Stimulated activated CD4-positive, alpha-beta T cell treated with anti-CD3 and anti-CD28 coated beads, Interleukin-1b, Interleukin-23, amount 100 ng/mL, for 4 hours (primary cell): ENCODE measurements at places on chromosomes 2 and 18.

DNA sequence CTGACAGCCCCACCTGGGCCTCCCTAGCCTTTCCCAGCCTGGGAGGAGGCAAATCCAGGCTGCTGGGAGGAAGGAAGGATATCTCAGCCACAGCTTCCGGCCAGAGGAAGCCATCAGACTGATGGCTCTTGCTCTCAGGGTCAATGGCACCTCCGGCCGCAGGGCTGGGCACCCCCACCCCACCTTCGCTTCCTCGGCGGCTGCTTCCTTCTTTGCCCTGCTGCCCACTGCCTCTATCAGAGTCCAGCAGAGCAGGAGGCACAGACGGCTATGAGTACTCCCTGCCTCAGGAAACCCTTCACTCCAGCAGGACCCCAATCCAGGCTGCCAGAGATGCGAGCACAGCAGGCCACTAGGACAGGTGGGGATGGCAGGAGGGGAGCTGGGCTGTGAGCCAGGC lies 3.3 kb downstream of the SEMA4C start:
- no peak for DNase-seq

GRCh38 chr2:222569826-222570225 lies 86.1 kb downstream of the FARSB start:
- no peak for DNase-seq

- DNase-seq = no peak
Observed at GRCh38 chr2:6906165-6906741, 11.0 kb upstream of the RNF144A start.

DNA sequence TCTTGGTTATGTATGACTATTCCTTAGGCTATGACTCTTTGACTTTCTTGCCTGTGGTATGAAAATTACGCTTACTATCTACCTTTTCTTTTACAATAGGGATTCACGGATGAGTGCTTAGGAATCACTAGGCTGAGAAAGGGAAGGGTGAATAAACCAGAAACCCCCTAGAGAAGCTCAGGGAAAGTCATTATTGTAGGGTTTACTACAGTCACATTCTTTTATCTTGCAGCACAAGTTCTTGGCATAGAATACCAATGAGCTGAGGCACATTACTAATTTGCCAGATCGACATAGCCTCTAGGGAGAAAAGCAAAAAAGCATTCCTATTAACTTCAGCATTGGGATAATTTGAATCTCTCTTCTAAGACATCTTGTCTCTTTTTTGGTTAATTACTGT lies 103.3 kb downstream of the ST6GAL2 start:
- DNase-seq = no peak

DNA sequence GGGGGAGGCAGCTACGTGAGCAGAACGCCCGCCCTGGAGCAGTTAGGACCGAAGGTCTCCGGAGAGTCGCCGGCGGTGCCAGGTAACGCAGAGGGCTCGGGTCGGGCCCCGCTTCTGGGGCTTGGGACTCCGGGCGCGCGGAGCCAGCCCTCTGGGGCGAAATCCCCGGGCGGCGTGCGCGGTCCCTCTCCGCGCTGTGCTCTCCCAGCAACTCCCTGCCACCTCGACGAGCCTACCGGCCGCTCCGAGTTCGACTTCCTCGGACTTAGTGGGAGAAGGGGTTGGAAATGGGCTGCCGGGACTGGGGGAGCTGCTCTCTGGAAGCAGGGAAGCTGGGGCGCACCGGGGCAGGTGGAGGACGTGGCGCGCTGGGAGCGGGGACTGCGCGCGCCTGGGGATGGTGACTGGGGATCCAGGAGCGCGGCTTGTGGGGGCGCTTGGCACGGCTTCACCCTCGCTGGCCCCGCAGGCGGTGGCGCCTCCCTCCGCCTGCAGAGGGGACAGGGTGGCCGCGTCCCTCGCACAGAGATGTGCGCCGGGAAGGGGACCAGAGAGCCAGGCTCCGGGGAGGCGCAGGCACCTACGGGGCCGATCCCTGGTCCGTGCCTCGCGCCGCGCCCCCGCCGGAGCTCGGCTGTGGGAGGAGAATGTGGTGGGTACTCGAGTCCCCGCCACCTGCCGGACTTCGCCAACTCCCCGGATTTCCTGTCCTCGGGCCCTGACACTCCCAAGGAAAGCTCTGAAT lies 688 bp downstream of the CDH20 start:
- no peak for DNase-seq

DNA sequence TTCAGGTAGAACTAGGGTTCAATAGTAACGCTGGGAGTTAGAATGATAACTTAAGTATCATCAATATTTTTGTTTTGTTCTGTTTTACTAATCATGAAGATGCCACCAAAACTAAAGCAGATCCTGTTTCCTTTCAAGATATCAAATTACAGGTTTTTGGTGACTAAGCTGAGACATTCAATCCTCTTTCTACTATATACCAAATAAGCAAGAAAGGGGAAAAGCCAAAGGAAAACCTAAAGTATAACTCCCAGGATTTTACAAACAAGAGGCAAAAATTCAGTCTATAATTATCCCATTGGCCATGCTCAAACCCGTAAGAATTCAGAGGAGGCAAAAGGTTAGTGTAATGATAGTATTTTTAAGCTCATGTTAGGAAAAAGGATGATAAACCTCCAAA lies 175.2 kb upstream of the CCDC150 start:
- DNase-seq = no peak

DNA sequence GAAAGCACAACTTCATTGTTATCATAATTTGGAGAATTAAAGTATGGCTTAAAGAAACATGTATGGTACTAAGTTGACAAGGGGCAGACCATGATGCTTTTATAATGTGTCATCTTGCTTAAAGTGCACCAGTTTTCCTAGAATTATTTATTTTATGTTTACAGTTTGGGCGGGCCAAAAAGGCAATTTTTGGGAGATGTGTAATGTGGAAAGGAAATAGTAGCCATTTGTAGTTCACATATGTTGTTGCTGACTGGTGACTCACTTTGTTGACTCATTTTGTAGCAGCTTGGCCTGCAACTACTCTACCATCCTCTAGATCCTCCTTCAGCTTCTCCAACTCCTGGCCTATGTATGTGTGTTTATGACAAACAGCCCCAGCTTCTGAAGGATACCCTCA lies 7.7 kb downstream of the ZSCAN30 start:
- no peak for DNase-seq

GRCh38 chr2:237384672-237385020 lies 29.3 kb downstream of the COL6A3 start:
- no peak for DNase-seq

- DNase-seq = no peak
Observed at GRCh38 chr2:54585136-54585733, 129.1 kb downstream of the SPTBN1 start.

DNA sequence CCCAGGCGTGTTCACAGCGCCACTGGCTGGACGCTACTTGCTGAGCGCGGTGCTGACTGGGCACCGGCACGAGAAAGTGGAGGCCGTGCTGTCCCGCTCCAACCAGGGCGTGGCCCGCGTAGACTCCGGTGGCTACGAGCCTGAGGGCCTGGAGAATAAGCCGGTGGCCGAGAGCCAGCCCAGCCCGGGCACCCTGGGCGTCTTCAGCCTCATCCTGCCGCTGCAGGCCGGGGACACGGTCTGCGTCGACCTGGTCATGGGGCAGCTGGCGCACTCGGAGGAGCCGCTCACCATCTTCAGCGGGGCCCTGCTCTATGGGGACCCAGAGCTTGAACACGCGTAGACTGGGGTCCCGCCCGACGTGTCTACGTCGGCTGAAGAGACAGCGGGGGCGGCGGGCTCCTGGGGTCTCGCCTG lies 891 bp upstream of the KHK start:
- no peak for DNase-seq

- no peak for DNase-seq
Observed at GRCh38 chr2:147867050-147867449, 22.2 kb downstream of the ACVR2A start.

DNA sequence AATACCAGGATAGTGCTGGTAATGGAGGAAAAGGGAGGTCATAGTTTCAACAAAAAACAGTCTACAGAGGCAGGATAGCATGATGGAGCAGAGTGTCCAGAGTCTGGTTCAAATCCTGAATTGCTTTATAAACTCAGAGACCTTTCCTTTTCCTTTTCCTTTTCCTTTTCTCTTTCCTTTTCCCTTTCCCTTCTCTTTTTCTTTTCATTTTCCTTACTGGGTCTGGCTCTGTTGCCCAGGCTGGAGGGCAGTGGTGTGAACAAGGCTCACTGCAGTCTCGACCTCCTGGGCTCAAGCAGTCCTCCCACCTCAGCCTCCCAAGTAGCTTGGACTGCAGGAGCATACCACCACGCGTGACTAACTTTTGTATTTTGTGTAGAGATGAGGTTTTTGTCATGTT lies 31.7 kb downstream of the GIGYF2 start:
- no peak for DNase-seq
